ENCODE measurements at places on chromosomes 5 and 9.

DNA sequence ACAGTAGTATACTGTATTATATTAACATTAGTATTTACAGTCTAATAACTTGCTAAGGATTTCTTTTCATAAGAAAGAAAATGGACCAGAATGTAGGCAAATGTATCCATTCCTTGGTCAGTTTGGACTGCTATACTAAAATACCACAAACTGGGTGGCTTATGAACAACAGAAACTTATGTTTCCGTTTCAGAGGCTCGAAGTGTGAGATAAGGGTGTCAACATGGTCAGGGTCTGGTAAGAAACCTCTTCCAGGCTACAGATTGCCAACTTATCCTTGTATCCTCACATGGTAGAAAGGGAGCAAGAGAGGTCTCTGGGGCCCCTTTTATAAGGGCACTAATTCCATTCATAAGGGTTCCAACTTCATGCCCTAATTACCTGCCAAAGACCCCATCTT, 9.2 kb upstream of the ESM1 start:
- no peak for DNase-seq

DNA sequence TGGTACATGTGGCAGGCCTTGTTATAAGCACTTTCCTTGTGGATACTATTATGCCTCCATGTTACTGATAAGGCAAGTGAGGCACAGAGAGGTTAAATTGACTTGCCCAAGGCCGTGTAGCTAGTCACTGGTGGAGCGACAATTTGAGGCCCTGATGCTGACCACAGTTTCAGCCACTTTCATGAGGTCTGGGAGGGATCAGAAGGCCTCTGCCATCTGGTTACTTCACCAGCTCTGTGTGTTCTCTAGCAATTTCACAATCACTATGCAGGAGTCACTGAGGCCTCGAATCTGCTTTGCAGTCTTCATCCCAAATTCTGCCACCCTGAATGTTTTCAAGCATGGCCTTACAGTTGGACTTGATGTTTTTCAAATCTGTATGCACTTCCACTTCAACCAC, 9.1 kb downstream of the LRRC70 start:
- DNase-seq: no peak

GRCh38 chr9:128304136-128304970, 17.9 kb downstream of the TRUB2 start:
- DNase-seq: no peak

GRCh38 chr9:79215821-79216220, 355.9 kb upstream of the TLE4 start:
- no peak for DNase-seq
